Foreskin keratinocyte (primary cell): ENCODE measurements at places on chromosomes 3 and 15. TPM values are rescaled to one million over a fixed set of nuclear protein-coding genes. Genes with fewer than 3 reads are reported as not detected.

DNA sequence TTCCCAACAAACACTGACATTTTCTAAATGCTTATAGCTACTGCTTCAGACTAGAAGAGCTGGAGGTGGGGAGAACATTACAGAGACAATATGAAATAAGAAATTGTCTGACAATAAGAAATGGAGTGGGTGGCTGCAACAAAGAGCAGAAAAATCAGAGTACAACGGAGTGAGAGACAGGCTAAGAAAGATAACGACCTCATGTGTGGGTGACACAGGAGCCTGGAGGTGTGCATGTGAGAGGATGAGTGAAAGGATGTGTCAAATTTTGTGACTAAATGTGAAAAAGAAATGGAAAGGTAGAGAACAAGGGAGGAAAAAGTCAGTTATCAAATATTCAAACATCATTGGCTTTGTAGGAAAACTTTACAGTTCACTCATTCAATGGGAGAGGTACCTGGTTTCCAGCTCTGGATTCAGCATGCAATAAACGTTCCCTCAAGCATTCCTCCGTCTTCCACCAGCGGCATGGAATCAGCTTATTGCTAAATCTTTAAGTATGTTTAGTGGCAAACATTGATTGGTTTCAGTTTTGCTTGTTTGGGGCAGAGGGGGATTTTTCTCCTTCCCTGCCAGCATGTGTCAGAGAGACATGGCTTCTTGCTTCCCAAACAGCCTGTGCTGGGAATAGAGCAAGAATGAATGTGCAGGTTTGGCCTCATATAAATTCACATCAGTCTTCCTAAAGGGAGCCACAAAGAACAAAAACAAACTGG lies 103.8 kb upstream of the CHRM5 start:
- no peak for DNase-seq

DNA sequence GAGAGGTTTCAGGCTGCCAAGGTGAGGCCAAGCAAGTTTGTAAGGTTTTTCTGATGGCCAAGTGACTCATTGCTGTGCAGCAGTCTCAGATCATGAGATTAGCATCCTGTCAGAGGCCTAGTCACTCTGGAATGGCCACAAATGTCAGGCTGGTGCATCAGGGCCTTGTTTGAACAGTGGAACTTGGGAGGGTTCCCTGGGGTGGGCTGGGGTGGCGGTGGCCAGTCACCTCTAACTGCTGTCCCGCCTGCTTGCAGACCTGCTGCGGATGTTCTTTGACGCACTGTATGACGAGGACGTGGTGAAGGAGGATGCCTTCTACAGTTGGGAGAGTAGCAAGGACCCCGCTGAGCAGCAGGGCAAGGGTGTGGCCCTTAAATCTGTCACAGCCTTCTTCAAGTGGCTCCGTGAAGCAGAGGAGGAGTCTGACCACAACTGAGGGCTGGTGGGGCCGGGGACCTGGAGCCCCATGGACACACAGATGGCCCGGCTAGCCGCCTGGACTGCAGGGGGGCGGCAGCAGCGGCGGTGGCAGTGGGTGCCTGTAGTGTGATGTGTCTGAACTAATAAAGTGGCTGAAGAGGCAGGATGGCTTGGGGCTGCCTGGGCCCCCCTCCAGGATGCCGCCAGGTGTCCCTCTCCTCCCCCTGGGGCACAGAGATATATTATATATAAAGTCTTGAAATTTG lies 2.8 kb upstream of the FAM131A start:
- DNase-seq: peak; percentile 84

Gene ARGFX
- total RNA-seq: not detected in 2 replicates

GRCh38 chr3:30551266-30551665 lies 55.1 kb upstream of the TGFBR2 start:
- DNase-seq: no peak

Gene DUOXA2
- not detected in 2 replicates for total RNA-seq

- peak; percentile 87 for DNase-seq
Measured at GRCh38 chr3:194141415-194142155, 5.6 kb downstream of the HES1 start.

GRCh38 chr3:186004209-186004608 lies 66.4 kb upstream of the TRA2B start:
- DNase-seq: no peak

DNA sequence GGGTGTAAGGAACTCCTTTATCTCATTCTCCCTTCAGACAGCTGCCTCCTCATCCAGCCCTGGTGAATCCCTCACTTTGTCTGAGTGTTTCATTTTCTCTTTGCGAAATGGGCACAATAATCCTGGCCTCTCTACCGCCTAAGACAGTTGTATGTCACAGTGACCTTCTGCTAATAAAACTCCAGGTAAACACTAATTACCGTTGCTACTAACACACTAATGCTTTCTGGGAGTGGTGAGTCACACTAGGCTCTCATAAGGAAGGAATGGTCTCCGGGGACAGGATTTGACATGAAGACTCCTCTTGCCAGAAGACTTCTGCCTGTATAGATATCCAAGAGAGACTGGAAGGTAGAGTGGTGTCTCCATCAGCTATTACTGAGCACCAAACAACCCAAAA lies 71.7 kb upstream of the SNRK start:
- peak; percentile 92 for DNase-seq

GRCh38 chr3:131401978-131402377 lies 20.4 kb downstream of the NUDT16 start:
- no peak for DNase-seq

DNA sequence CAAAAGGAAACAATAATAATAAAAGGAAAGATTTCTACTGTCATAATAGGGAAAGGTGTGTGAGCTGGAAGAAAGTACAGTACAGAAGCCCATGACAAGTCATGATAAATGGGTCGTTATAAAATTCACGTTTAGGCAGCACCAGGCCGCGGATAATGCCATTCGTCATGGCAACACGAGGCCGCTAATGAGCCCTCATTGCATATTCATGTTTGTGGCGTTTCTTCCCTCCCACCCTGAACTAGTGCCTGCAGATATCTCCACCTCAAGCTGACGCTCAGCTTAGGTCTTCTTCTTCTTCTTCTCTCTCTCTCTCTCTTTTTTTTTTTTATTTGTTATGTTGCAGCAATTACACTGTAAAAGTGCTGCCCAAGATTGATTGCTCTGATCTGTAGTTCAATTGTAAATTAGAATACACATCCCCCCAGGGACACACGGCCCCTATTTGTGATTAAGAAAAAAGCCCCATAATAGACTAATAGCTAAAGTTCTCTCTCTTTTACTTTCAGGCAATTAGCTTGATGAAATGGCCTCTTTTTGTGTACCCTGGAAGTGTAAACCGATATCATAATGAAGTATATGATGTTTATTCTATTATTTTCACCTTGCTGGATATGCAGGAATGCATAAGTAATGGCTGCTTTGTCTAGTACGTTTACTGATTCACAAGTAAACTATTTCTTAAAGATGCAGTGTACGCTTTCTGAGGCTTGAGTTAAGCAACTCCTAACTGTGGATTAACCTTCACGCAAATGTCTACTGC lies 61.9 kb upstream of the NR2F2 start:
- DNase-seq: peak; percentile 33

- DNase-seq: no peak
Measured at GRCh38 chr15:81229586-81229985, 32.9 kb downstream of the IL16 start.

- DNase-seq: peak; percentile 52
Measured at GRCh38 chr15:77311618-77312398, 108.1 kb downstream of the PEAK1 start.

Gene AHSG
- total RNA-seq: 0.21 TPM in 1 of 2 replicates, not detected in the other
